ENCODE measurements at places on chromosomes 7 and 10. TPM values are rescaled to one million over a fixed set of nuclear protein-coding genes. Genes with fewer than 3 reads are reported as not detected.

GRCh38 chr10:35223016-35223415, 96.4 kb downstream of the CREM start:
- DNase-seq, result no peak

GRCh38 chr7:135156290-135156689, 8.4 kb downstream of the TMEM140 start:
- DNase-seq, result no peak

Gene FAM25C
- not detected for polyA plus RNA-seq

GRCh38 chr7:37448636-37449361, at the start of gene ELMO1:
ELMO1 (minus strand) TSS chr7:37448864; CDS start chr7:37342690, 106,174 bp downstream.
- DNase-seq, result peak; percentile 42

Gene LIPK
- not detected for polyA plus RNA-seq

Gene ANKRD2
- not detected for polyA plus RNA-seq

GRCh38 chr7:103879928-103880600, 109.4 kb downstream of the RELN start:
- no peak for DNase-seq

DNA sequence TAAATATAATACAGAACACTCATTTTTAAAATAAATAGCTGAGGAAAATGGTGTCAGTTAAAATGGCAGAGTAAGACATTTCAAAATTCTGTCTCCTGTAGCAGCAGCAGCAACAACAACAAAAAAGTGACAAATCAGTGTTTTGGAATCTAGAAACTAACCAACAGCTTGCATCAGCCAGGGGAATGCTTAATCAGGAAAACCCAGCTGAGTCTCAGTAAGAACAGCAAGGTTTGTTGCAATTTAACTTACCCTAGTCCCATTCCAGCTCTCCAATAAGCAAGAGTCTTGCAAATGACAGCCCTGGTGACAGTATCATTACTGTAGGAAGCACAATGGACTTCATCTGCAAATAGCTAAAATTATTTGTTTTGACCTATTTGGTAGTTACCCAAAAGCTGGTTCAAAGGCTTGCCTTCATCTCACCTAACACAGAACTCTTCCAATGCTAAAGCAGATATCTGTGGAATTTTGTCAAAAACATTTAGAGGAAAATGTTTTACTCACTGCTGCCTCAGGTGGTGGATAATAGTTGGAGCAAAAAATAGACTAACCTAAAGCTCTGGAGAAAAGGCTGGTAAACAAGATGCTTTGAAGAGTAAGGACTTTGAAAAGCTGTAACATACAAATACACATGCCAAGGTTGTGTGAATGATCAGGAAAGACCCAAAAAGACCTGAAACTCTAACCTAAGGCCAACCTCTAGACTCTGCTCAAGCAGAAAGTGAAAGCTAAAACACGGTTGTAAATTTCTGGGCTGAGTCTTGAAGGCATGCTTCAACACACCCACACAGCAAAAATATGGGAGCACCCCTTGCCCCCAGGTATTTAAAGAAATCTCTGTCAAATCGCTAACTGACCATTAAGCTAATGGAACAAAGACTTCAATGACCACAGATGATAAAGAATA, 9.9 kb upstream of the ARHGAP22 start:
- DNase-seq, result peak; percentile 72

- no peak for DNase-seq
Measured at GRCh38 chr10:21402606-21403083, 122.8 kb downstream of the SKIDA1 start.

Gene RBM28
- 40.7 TPM for polyA plus RNA-seq

Gene DDC
- polyA plus RNA-seq, result not detected

DNA sequence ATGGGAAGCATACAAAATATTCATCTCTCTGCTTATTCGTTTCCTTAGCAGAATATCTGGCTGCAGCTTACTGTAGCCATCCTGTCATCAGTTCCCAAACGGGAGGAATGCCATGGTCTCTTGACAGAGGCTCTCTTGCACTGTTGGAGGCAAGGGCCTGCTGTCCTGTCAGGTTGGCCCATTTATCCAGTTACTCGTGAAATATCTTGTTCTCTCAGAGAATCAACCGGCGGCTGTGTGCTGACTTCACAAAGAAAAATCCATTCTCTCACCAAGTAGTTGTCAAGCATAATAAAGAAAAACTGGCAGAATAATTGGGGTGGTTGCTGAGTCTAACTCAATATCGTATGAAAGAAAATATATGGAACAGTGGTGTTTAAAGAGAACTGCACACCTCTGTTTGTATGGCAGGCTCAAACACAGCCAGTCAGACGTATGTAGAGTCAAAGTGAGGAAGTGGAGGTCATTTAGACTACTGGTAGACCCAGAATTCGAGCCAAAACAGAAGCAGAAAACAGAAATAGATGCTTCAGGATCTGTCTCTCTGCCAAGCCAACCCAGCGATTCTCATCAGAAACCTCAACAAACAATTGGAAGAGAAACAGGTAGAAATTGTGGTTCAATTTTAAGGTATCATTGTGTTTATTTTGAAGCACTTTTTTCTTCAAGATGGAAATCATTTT, 349.2 kb upstream of the PRKCQ start:
- DNase-seq, result no peak

DNA sequence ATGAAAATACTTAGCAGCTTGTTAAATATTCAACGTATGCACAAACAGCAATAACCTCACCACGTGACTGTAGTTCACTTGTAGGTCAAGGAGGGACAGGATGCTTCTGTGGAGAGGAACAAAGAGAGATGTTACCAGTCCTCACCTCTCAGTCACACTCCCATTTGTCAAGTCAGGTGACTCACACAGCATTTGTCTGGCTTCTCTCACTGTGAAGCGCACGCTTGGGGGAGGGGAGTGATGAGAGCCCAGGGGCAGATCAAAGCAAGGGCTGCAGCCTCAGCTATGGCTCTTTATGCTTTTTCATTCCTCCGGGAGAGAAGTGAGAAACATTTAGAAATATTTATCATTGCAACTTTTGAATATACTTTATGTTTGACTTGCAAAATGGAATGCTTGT, 2.9 kb upstream of the RBM20 start:
- no peak for DNase-seq

Gene NPFFR1
- 0.03 TPM for polyA plus RNA-seq

GRCh38 chr10:78903341-78903940, 165.3 kb upstream of the ZMIZ1 start:
- no peak for DNase-seq

GRCh38 chr10:103888113-103888841, 29.7 kb downstream of the STN1 start:
- no peak for DNase-seq

Gene ZNF679
- polyA plus RNA-seq, result not detected

DNA sequence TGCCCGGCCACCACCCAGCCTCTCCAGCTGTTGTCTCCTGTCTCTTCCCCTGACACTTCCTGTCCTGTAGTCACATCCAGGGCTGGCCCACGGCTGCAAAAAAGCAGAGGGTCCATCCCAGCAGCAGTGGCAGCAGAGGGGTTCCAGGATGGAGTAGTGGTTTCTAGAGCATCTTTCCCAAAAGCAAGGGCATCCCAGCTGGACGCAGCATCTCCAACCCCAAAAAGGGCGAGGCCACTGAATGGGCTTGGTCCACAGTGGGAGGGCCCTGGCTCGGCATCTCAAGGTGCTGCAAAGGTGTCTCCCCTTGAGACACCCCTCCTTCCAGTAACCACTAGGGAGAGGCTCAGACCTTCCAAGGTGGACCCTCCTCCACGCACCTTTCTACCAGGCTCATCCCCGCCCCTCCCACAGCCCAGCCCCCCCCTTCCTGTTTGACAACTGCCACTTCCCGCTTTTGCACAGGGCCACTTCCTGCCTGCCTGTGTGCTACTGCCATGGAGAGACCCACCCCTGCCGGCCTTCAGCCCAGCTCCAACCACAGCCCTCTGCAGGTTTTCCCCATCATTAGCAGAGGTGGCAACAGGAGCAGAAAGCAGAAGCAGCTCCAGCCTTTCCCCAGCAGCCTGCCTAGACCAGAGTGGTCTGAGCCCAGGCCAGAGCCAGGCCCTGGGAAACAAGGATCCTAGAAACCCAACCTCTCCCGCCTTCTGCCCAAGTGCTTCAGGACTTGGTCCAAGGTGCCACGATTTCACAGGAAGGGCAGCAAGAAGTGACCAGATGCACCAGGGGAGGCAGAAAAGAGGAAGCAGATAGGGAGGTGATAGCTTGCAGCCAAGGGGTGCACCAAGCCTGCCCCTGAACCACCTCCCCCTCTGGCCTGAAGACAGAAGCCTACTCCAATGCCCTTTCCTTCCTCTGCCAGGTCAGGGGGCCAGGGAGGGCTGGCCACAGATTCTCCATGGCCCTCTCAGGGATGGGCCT, 8.6 kb downstream of the CAMK2G start:
- no peak for DNase-seq

DNA sequence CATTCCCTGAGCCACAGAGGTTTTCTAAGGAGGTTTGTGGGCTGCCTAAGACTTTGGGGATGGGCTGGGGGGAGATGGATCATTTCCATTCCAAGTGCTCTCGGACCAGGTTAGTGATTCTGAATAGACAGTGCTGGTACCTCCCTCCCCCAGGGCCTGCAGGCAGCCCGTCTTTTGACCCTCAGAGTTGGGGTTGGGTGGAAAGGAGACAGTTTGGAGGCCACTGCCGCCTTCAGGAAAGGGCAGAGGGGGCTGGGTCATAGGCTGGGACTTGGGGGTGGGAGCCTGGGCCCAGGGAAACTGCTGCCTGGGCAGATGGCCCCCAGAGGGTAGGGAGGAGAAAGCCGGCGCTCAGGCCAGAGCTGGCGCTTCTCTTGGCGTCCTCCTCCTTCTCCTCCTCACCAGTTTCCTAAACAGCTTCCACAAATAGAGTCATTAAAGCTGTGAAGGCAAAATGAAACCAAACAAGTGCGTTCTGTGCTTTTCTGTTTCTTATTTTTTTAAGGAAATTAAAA, 4.4 kb downstream of the UNC5B start:
- DNase-seq, result no peak

Gene OPALIN
- not detected for polyA plus RNA-seq

GRCh38 chr7:69245646-69246045, 352.6 kb upstream of the AUTS2 start:
- DNase-seq, result no peak

- no peak for DNase-seq
Measured at GRCh38 chr10:101397140-101397539, 43.2 kb downstream of the BTRC start.

DNA sequence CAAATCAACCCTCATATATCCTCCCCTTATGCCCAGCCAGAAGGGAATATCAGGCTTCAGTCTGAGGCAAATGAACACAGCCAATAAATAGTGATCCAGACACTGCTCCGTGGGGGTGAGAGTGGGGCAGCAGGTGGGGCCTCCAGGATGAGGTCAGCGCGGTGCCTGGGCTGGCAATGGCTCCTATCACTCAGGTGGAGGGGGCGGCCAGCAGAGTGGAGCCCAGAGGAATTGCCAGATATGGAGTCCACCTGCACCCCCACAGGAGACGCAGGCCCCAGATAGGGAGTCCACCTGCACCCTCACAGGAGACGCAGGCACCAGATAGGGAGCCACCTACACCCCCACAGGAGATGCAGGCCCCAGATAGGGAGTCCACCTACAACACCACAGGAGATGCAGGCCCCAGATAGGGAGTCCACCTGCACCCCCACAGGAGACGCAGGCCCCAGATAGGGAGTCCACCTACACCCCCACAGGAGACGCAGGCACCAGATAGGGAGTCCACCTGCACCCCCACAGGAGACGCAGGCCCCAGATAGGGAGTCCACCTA, 78.0 kb upstream of the PPP2R2D start:
- DNase-seq, result no peak

Gene TRPV5
- polyA plus RNA-seq, result not detected

GRCh38 chr10:9302140-9302746, 1247.8 kb downstream of the GATA3 start:
- no peak for DNase-seq

DNA sequence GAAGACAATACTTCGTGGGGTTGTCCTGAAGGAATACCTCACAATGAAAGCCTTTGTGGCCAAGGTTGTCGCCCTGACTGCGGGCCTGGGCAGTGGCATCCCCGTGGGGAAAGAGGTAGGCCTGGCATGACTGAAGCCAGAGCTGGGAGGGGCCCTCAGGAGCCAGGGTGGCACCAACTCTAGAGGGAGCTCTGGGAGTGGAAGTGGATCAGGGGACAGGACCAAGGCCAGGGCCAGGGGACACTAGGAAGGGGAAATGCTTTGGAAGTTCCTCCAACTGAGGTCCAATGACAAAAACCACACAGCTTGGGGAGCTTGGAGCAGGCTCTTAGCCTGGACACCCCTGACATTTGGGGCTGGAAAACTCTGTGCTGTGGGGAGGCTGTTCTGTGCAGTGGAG, 5.8 kb downstream of the CLCN1 start:
- DNase-seq, result no peak

Gene HPSE2
- 0.06 TPM for polyA plus RNA-seq

GRCh38 chr7:131511774-131512535, 44.5 kb downstream of the PODXL start:
- no peak for DNase-seq

GRCh38 chr7:31819031-31819430, 132.0 kb downstream of the PPP1R17 start:
- no peak for DNase-seq

Gene PRKCQ
- polyA plus RNA-seq, result 0.76 TPM

DNA sequence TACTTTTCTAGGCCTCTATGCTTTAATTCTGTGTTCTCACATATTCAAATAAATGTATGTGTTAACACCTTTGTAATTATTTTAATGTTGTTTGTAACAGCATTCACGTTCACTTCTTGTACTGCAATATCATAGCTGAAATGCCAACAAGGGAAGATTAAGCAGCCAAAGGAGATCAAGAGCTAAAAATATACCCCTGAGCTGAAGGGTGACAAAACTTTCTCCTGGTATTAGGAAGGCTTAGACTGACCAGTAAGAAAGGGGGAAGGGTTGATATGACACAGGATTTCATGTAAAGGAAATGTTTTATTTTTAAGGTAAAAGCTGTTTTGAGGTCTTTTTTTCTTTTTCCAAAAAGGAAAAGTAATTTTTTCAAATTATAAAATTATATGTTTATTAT, 40.4 kb upstream of the VDAC2 start:
- no peak for DNase-seq

GRCh38 chr10:80855348-80855971, 317.8 kb downstream of the SH2D4B start:
- peak; percentile 13 for DNase-seq

DNA sequence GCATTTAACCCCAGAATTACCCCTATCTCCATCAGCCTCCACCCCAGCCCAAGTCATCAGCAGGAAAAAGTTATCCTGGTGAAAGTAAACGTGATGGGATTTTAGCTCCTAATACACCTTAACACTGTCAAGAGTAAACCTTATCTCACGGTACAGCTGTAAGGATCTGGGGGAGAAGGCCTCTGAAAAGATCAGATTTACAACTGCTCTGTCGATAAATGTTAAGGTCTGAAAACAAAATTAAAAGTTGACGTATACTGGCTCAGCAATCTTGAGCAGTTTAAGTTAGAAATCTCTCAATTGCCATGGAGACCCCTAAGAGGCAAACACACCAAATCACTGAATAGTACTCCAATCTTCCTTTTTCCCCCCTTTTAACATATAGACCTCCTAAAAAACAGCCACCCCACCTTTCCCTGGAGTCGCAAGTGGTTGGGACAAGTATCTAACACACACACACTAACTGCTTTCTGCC, 6.1 kb downstream of the SKAP2 start:
- DNase-seq, result no peak

Gene ARMC3
- not detected for polyA plus RNA-seq

Gene GBX1
- not detected for polyA plus RNA-seq

All from GM12878 (cell line).